ENCODE measurements at places on chromosomes 2 and 18. TPM values are rescaled to one million over a fixed set of nuclear protein-coding genes. Genes with fewer than 3 reads are reported as not detected.

GRCh38 chr2:240238201-240238600, 97.7 kb upstream of the OTOS start:
- H3K27me3 ChIP-seq = peaks cover 13% of the 10 kb centered on the region
- H3K4me3 ChIP-seq = no peak overlapping the region
- no peak overlapping the region for H3K27ac ChIP-seq

DNA sequence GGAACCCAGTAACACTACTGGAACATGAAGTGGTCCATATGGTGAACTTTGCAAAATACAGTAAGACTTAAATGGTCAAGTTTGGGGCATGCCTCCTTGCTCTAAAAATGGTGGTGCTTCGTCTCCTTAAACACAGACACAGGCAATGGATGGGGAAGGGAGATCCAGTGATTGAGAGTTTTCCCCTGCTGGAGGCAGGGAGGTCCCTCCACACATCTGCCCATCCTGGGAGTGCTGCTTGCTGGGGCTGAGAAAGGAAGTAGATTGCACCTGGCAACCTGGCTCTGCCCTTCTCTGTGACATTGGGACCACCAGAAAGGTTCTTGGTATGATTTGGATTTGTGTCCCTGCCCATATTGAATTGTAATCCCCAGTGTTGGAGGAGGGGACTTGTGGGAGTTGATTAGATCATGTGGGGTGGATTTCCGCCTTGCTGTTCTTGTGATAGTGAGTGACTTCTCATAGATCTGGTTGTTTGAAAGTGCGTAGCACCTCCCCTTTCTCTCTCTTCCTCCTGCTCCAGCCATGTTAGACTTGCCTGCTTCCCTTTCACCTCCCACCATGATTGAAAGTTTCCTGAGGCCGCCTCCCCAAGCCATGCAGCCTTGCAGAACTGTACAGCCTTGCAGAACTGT, 35.4 kb upstream of the SKOR2 start:
- H3K27ac ChIP-seq = no peak overlapping the region
- H3K27me3 ChIP-seq = peaks cover 5% of the 10 kb centered on the region
- H3K36me3 ChIP-seq = no peaks in the 10 kb centered on the region

DNA sequence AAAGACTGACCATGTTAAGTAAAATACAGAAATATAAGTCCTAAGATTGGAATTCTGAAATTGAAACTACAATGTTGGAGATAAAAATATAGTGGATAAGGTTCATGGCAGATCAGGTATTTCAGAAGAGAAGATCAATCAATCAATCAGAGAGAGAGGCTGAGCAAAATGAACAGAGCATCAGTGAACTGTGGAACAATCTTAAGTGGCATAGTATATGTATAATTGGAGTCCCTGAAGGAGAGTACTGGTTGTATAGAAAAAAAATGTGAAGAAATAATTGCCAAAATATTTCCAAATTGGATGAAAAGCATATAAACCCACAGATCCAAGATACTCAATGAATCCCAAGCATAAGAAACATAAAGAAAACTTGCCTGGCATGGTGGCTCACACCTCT, 35.0 kb downstream of the ASB18 start:
- H3K36me3 ChIP-seq = no peaks in the 10 kb centered on the region
- H3K4me3 ChIP-seq = no peak overlapping the region
- no peaks in the 10 kb centered on the region for H3K27me3 ChIP-seq
- no peak overlapping the region for H3K27ac ChIP-seq
- DNase-seq = no peak

GRCh38 chr2:33765122-33765521, 166.0 kb upstream of the FAM98A start:
- no peaks in the 10 kb centered on the region for H3K36me3 ChIP-seq
- H3K27ac ChIP-seq = no peak overlapping the region
- DNase-seq = no peak
- H3K4me3 ChIP-seq = no peak overlapping the region

Gene IL1F10
- not detected for total RNA-seq

DNA sequence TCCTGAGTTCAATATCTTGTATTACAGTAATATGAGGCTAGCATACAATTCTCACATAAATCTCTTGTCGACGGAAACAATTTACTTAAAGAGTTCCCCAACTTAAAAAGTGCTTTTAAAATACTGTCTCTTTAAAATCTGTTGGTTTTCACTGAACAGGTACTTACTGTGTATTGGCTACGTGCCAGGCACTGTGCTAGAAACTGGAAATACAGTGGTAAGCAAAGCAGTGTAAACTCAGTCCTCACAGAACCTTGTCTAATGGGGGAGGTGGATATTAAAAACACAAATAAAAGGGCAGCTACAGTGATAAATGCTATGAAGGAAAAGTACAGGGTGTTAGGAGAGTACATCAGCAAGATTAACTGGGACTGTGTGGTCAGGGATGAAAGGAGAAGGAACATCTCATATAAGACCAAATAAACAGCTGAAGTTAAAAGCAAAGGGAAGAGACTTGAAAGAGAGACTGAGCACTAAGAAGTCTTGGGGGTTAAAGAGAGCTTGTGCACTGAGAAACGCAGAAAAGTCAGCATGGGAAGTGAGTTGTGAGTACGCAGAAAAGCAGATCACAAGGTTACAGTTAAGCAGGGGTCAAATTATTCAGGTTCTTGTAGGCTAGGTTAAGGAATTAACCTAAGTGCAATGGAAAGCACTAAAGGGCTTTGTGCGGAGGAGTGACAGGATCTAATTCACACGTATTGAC, 52.5 kb downstream of the USP40 start:
- no peak overlapping the region for H3K4me3 ChIP-seq
- no peaks in the 10 kb centered on the region for H3K4me1 ChIP-seq
- no peak overlapping the region for H3K27ac ChIP-seq
- no peaks in the 10 kb centered on the region for H3K27me3 ChIP-seq
- no peak for DNase-seq

All from T-cell (primary cell).